Activated CD4-positive, alpha-beta T cell treated with anti-CD3 and anti-CD28 coated beads for 24 hours (primary cell): ENCODE measurements at places on chromosomes 7 and 10.

DNA sequence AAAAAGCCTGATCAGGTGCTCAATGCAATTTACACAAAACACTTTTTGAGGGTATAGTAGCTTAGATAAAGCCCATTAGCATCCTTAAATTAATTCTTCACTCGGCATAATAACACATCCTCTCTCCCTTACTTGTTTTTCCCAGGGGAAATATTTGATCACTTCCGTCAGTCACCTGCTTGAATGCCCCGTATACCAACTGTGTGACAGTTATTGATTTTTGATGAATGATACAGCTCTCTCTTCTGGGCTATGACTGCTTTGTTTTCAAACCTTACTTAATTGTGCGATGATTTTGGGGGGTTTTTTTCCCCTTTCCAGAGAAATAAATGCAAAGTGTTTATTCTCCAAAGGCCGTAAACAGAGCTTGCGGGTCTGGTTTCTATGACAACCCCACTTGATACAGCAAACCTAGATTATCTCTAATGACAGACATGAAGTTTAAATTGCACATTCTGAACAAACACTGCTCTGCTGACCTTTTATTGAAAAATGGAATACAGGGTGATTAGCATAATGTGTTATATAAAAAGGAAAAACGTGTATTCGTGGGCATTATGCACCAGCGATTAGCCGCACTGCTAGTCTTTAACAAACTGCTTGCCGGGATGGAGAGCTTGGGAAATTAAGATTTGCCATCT is 78.4 kb upstream of the NANOS1 start:
- no peak for DNase-seq

DNA sequence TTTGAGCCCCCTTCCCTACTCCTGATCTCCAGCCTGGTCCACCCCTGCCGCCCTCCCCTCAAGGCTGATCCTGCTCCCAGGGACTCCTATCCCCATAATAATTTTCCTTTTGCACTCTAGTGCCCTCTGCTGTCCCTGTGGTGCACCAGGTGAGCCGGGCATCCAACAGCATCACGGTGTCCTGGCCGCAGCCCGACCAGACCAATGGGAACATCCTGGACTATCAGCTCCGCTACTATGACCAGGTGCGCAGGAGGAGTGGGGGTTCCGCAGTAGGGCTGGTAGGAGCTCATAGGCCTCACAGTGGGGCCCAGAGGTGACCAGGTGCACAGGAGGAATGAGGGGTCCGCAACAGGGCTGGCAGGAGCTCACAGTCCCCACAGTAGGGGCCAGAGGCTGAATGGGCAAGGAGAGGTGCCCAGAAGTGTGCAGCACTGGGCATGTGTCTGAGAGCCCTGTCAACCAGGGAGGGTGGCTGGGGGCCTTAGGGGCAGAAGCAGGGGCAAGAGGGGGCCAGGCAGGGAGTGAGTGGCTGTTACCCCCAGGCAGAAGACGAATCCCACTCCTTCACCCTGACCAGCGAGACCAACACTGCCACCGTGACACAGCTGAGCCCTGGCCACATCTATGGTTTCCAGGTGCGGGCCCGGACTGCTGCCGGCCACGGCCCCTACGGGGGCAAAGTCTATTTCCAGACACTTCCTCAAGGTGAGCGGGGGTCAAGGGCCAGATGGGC is 11.7 kb downstream of the EPHB6 start:
- no peak for DNase-seq

- DNase-seq, result no peak
Observed at GRCh38 chr7:120273476-120273975, 551 bp downstream of the KCND2 start.

DNA sequence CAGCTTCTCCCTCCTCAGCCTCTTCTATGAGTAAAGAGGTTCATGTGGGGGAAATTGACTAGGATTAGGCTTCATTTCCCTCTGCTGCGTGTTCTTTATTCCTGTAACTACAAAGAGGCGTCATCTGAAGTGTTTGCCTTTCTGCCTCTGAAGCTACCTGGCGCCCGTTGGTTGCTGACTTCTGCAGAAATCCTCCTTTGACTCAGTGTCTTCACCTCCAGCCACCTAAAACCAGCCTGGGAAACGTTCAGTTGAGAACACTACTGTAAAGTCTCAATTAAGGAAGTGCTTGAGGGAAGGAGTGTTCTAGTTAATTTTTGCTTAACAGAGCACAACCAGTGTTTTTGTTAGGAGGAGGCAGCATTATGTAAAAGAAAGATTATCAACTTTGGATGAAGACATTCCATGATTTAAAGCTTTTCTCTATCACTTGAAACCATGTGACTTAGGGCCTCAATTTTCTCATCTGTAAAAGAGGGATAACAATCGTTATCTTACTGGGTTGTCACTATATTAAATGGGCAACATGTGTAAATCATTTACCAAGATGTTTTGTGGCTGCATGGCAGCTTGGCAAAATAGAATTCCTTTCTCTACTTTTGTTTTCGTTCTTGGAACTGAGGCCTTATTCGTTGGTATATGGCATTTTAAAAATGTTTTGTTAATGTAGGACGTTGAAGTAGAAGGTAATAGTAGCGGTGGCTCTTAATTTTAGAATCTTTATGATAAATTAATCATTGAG is 642.9 kb downstream of the SDK1 start:
- DNase-seq, result no peak

DNA sequence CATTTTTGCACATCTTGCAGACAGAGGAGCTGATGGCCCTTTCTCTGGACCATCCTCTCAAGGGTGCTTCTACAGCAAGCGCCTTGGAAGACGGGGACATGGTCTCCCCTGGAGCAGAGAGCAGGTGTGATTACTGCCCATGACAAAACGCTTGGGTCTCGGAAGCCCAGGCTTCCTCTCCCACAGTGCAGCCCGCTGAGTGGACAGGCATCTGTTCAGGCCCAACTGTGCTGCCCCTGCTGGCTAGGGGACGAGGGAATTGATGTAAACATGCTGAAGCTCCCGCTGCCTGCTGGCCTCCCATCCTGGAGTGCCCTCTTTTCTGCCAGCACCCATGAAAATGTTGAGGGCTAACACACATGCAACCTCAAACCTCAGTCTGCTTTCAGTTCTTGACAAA is 14.3 kb downstream of the IL15RA start:
- no peak for DNase-seq

DNA sequence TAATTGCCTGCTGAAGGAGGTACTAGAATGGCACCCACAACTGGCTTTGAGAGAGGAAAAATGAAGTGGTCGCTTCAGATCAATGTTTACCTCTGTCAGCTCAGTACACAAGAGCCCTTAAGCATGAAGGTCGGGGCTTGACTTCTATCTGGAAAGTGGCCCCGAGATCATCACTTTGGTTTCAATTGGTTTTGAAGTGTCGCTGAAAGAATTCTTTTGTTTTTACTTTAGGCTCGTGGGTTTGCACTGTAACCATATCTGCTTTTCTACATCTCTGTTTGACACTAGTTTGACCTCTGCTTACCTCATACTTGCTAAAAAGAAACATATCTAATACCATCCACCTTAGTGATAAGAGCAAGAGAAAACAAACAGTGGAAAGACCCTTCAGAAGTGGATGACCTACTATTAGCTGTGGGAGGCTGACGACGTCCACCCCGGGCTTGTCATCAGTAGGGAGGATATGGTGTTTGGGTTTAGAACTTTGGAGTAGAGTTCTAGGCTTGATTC is 361.8 kb downstream of the GATA3 start:
- DNase-seq, result no peak

DNA sequence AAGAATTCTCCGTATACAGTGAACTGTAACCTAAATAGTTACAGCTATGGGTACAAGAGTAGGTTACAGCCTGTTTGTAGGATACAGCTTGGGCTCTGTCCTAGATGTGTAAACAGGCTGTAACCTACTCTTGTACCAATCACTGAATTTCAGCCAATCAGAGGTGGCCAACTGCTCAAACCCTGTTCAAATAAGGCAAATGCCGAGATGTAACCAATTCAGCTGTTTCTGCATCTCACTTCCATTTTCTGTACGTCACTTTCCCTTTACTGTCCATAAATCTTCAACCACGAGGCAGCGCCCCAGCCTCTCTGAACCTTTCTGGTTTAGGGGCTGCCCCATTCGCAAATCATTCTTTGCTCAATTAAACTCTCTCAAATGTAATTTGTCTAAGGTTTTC is 8.3 kb upstream of the MMP21 start:
- no peak for DNase-seq

DNA sequence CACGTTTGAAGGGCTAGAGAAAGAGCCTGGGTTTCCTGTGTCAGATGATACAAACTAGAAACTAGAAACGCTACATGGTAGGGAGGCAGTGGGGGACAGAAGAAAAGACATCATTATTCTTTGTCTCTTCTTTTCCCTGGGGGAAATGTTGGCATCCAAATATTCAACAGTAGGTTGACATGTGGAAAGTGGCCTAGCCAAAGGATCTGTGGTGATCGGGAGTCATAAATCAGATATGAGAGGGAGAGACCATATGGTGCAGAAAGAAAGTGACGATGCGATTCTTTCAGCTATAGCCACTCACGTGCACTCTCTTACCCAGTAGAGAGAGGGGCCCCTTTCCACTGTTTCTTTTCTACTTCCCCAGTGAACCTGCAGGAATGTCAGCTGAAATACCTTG is 964.7 kb downstream of the LRMDA start:
- DNase-seq, result no peak

DNA sequence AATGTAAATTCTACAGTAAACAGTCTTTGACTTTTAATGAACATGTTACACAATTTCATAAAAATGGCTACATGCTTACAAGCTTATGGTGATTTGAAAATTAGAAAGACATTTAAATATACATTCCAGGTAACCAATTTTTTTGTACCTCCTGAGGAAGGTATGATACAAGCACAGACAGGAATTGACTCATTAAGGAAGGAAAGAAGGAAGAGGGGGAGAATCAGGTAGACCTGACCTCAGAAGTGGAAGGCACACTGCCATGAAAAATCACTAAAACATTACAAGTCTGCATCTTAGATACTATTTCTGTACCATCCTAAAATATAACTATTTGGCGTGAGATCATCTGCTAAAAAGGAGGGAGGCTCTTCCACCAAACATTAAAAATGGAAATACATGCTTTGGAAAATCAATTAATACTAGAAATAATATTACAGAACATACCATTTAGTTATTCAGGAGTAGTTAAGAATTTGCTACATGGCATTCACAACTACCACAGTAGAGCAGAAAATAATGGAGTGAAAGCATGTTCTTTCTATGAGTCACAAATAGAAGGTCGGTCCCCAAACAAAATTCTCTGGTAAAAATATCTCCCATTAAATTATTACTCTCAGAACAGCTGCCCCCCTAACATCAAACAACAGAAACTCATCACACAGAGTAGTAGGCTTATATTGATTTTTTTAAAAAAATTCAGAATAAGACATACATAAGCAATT is 15.2 kb downstream of the RAB11FIP2 start:
- DNase-seq, result no peak

DNA sequence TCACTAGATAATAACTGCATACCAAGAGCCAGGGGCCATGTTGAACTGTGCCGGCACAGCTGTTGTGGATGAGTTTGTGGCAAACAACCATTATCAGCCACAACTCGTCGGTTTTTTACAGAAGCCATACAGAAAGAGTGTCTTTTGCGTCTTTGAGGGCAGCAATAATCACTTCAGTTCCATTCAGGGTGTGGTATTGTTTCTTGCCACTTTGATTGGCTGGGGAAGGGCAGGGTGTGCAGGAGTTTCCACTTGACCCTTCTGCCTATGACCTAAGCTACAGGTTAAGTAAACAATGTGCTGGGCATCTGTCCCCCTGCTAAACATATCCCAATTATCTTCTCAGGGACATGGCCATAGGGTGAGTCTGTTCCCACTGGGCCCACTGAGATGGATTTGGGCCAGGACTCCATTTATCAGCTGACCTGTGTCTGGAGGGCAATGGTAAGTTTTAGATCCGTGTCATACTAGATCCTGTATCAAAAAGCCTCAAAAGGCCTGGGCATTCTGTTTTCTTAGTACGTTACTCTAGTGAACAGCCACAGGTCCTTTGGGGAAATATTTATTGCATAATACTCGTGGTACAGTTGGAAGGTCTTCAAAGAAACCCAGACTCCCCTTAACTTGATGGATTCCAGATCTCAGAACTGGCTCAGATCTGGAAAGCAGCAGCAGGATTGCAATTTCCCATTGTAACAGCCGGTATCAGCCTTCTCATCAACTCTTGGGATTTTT is 15.9 kb downstream of the ZNF3 start:
- DNase-seq, result no peak

DNA sequence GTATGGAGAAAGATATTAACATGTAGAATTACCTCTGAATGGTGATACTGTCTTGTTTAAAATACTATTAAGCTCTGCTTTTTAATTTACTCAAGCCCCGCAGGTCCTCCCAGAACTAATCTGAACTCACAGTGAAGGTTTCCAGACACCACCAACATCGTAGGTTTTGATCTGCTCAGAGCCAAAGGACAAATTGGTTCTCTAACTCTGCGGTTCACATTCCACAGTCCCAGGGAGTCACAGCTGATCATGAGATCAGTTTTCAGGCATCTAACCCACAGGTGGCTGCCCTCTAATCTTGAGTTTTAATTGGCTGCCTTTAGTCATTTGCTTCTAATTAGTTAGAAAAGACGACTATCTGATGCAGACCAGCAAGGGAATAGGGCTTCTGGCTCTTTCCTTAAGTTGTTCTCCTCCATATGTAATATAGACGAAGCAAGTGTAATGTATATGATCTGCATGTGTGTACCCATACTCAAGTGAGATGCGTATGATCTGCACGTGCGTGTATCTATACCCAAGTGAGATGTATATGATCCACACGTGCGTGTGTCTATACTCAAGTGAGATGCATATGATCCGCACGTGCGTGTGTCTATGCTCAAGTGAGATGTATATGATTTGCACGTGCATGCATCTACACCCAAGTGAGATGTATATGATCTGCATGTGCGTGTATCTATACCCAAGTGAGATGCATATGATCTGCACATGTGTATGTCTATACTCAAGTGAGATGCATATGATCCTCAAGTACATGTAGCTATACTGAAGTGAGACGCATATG is 331.5 kb upstream of the NPVF start:
- no peak for DNase-seq
